ENCODE measurements at places on chromosomes 12 and 14. TPM values are rescaled to one million over a fixed set of nuclear protein-coding genes. Genes with fewer than 3 reads are reported as not detected.

DNA sequence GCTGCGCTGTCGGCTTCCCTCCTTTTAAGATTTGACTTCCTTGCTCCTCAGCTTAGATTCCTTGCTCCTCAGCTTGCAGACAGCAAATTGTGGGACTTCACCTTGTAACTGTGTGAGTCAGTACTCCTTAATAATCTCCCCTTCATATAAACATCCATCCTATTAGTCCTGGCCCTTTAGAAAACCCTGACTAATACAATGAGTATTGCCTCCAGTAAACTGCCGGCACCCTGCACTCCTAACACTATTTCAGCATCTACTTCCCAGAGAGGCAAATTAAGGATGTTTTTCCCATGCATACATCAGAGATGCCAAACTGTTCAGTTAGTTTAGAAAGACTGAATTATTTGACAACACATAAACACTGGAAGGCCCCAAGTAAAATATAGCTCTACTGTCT is 611.3 kb upstream of the TMEM132C start:
- no peaks in the 10 kb centered on the region for H3K36me3 ChIP-seq
- H3K4me3 ChIP-seq = no peak overlapping the region
- no peak overlapping the region for H3K27ac ChIP-seq

GRCh38 chr14:73386342-73386741 is 72.0 kb downstream of the NUMB start:
- no peak for DNase-seq
- no peak overlapping the region for H3K27ac ChIP-seq
- no peaks in the 10 kb centered on the region for H3K36me3 ChIP-seq

DNA sequence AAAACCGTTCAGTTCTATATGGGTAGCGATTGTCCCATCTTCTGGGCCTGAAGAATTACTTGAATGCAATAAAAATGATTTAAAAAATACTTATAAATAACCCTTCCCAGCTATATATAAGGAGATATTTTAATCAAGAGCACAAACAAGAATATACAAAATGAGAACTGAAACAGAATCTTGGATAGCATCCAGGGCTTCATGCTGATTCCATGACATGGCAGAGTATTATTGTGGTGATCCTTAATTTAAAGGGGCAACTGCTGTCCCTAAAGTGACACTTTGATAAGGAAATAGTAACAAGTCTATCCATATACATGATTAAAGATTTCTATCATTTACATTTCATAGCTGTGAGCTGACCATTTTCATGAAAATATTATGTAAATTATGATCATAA is 18.8 kb downstream of the WBP11 start:
- H3K27ac ChIP-seq = no peak overlapping the region
- no peak overlapping the region for H3K4me3 ChIP-seq
- no peak for DNase-seq
- no peaks in the 10 kb centered on the region for H3K4me1 ChIP-seq
- no peaks in the 10 kb centered on the region for H3K27me3 ChIP-seq

GRCh38 chr14:70905301-70905700 is 2.0 kb upstream of the PCNX1 start:
- no peaks in the 10 kb centered on the region for H3K36me3 ChIP-seq
- peaks cover 48% of the 10 kb centered on the region for H3K4me1 ChIP-seq
- no peak for DNase-seq
- H3K27me3 ChIP-seq = no peaks in the 10 kb centered on the region

GRCh38 chr12:1307796-1308195 is 286.6 kb downstream of the FBXL14 start:
- no peak overlapping the region for H3K4me3 ChIP-seq
- DNase-seq = no peak
- no peak overlapping the region for H3K27ac ChIP-seq

GRCh38 chr14:92460916-92461579 is 52.5 kb upstream of the RIN3 start:
- no peaks in the 10 kb centered on the region for H3K36me3 ChIP-seq
- H3K4me3 ChIP-seq = no peak overlapping the region
- no peaks in the 10 kb centered on the region for H3K27me3 ChIP-seq
- H3K4me1 ChIP-seq = peaks cover 11% of the 10 kb centered on the region
- no peak for DNase-seq
- H3K27ac ChIP-seq = peak overlapping the region; percentile 65

- no peaks in the 10 kb centered on the region for H3K27me3 ChIP-seq
- H3K4me3 ChIP-seq = no peak overlapping the region
- no peak for DNase-seq
- H3K4me1 ChIP-seq = peaks cover 8% of the 10 kb centered on the region
- no peak overlapping the region for H3K27ac ChIP-seq
Measured at GRCh38 chr12:156945-157344, 57.0 kb downstream of the SLC6A12 start.

DNA sequence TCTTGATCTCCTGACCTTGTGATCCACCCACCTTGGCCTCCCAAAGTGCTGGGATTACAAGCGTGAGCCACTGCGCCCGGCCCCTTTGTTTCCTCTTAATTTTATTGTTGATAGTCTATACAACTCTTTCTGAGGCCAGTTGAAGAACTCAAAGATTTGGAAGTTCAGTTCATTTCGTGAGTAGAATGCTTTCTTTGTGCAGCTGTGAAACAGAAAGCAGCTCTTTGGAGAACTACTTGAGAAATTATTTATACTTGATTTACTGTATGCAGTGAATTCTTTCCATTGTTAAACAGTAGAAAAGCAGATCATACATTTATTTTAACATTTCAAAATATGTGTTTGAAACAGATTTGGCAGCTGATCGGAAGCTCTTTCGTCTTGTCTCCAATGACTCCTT is 69.3 kb downstream of the PCNX1 start:
- no peaks in the 10 kb centered on the region for H3K27me3 ChIP-seq
- H3K27ac ChIP-seq = no peak overlapping the region
- no peak for DNase-seq

DNA sequence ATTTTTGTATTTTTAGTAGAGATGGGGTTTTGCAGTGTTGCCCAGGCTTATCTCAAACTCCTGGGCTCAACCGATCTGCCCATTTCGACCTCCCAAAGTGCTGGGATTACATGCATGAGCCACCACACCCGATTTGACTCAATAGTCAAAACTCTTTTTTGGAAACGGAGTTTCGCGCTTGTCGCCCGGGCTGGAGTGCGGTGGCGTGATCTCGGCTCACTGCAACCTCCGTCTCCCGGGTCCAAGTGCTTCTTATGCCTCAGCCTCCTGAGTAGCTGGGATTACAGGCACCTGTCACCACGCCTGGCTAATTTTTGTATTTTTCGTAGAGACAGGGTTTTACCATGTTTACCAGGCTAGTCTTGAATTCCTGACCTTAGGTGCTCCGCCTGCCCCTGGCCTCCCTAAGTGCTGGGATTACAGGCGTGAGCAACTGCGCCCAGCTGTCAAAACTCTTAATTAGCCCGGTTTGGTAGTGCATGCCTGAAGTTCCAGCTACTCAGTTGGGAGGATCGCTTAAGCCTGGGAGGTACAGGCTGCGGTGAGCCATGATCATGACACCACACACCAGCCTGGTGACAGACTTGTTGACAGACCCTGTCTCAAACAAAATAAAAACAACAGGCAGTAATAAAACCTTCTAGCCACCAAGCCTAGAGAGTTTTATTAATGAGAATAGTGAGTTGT is 12.4 kb downstream of the MED21 start:
- H3K4me3 ChIP-seq = no peak overlapping the region
- peak; percentile 26 for DNase-seq
- no peaks in the 10 kb centered on the region for H3K4me1 ChIP-seq
- H3K27ac ChIP-seq = no peak overlapping the region
- no peaks in the 10 kb centered on the region for H3K27me3 ChIP-seq

DNA sequence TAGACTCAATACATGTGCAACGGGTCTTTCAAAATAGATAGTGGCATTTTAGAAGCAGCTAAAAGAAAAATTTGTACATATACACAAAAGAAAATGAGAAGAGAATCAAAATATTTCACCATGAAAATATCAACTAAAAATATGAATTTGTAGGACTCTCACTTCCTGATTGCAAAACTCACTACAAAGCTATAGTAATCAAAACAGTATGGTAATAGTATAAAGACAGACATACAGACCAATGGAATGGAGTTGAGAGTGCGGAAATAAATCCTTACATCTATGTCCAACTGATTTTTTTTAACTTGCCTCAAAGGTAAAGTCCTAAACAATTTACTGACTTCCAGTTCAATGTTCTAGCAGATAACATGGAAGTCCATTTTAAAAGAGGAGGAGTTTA is 13.1 kb downstream of the C2CD5 start:
- peaks cover 10% of the 10 kb centered on the region for H3K4me1 ChIP-seq
- no peak for DNase-seq
- H3K27me3 ChIP-seq = no peaks in the 10 kb centered on the region
- H3K4me3 ChIP-seq = no peak overlapping the region

DNA sequence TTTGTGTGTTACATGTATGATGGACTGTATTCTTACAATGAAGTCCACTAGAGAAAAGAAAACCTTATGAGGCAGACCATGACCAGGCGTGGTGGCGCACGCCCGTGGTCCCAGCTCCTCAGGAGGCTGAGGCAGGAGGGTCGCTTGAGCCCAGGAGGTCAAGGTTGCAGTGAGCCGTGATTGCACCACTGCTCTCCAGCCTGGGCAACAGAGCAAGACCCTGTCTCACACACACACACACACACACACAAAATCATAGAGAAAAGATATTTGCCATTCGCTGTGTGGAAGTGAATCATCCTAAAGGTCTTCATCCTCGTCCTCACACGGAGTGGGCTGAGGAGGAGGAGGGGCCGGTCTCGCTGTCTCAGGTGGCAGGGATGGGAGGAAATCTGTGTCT is 32.3 kb downstream of the LRCOL1 start:
- H3K36me3 ChIP-seq = peaks cover 97% of the 10 kb centered on the region
- no peaks in the 10 kb centered on the region for H3K4me1 ChIP-seq
- no peak overlapping the region for H3K4me3 ChIP-seq
- H3K27me3 ChIP-seq = no peaks in the 10 kb centered on the region
- H3K27ac ChIP-seq = no peak overlapping the region

- H3K4me1 ChIP-seq = peaks cover 86% of the 10 kb centered on the region
- DNase-seq = no peak
- H3K27me3 ChIP-seq = no peaks in the 10 kb centered on the region
- peak overlapping the region; percentile 63 for H3K27ac ChIP-seq
- H3K4me3 ChIP-seq = no peak overlapping the region
Measured at GRCh38 chr14:73460691-73461127, 2.4 kb upstream of the NUMB start.

DNA sequence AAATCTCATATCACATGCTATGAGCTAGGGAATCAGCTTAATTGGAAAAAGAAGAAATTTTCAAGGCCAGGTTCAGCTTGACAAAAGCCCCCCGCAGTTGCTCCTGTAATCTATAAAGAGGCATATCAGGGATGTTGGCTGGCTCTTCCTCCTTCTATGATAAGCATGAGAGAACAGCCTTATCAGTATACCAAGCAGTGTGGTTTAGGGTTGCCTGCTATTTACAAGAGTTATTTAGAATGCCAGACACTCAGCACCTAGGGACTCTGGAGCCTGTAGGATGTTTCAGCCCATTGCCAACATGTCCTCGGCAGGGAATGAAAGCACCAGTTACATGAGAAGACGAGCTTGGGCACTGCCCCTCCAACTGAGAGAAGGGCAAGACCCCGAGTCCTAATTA is 89.5 kb upstream of the TMPO start:
- H3K4me1 ChIP-seq = peaks cover 7% of the 10 kb centered on the region
- no peaks in the 10 kb centered on the region for H3K36me3 ChIP-seq
- H3K4me3 ChIP-seq = no peak overlapping the region
- H3K27ac ChIP-seq = no peak overlapping the region
- H3K27me3 ChIP-seq = no peaks in the 10 kb centered on the region

- no peaks in the 10 kb centered on the region for H3K27me3 ChIP-seq
- no peak overlapping the region for H3K4me3 ChIP-seq
- no peak overlapping the region for H3K27ac ChIP-seq
Measured at GRCh38 chr12:116418551-116418950, 140.6 kb upstream of the MAP1LC3B2 start.

GRCh38 chr12:115190010-115190770 is 506.2 kb upstream of the TBX3 start:
- no peaks in the 10 kb centered on the region for H3K4me1 ChIP-seq
- no peaks in the 10 kb centered on the region for H3K27me3 ChIP-seq
- no peaks in the 10 kb centered on the region for H3K36me3 ChIP-seq

DNA sequence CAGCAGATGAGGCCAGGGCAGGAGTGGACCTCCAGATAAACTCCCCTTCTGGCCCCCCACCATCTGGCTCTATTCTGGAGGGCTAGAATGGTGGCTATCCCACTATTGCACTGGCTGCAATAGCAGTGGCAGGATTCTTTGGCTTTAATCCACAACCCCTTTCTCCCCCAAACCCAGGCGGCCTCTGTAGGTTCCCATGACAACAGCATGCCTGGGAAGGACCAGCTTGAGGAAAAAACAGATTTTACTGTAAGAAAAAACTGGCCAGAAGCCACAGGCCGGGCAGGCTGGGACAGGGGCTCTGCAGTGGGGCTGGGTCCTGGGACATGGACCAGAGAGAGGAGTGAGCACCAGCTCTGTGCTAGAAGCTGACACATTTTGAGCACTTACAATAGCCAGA is 13.6 kb upstream of the ACVR1B start:
- H3K27me3 ChIP-seq = no peaks in the 10 kb centered on the region
- no peak for DNase-seq
- H3K36me3 ChIP-seq = no peaks in the 10 kb centered on the region

DNA sequence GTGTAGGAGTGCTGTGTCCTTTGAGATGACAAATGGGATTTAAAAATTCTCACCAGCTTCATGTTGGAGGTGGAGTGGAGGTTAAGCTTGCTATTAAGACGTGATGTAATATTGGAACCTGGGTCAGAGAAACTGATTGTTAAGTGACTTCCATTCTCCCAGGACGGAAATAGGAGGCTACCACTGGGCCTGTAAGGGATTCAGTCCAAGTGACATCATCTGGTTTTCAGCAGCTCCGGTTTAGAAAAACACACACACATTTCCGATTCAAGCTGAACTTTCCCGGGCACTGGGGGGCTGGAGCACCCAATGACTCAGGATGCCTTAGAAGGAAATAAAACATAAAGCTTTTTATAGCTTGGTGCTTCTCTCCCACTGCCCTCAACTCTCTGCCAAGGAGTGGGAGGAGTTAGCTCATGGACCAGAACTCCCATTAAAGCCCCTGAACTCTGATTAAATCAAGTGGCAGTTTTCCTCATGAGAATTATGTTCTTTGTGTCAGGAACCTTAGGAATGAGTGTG is 12.4 kb downstream of the CALM1 start:
- peak overlapping the region; percentile 95 for H3K27ac ChIP-seq
- H3K36me3 ChIP-seq = peaks cover 34% of the 10 kb centered on the region
- peak; percentile 92 for DNase-seq
- H3K4me3 ChIP-seq = no peak overlapping the region

Gene IFNG
- not detected for total RNA-seq

Gene FGD4
- 29.7 TPM for total RNA-seq

Gene CELA1
- not detected for total RNA-seq

Gene BCL11B
- total RNA-seq = 0.34 TPM
